ENCODE measurements at places on chromosomes 1 and 21. TPM values are rescaled to one million over a fixed set of nuclear protein-coding genes. Genes with fewer than 3 reads are reported as not detected.

The POU3F1 gene
- not detected for total RNA-seq

- H3K27me3 ChIP-seq: no peaks in the 10 kb centered on the region
- DNase-seq: no peak
- peaks cover 8% of the 10 kb centered on the region for H3K4me1 ChIP-seq
- H3K27ac ChIP-seq: no peak overlapping the region
- H3K36me3 ChIP-seq: no peaks in the 10 kb centered on the region
- H3K4me3 ChIP-seq: no peak overlapping the region
Observed at GRCh38 chr1:78996791-78997190, 9.7 kb downstream of the ADGRL4 start.

GRCh38 chr21:15199414-15200383 lies 134.9 kb upstream of the NRIP1 start:
- H3K4me3 ChIP-seq: no peak overlapping the region
- H3K27ac ChIP-seq: no peak overlapping the region
- H3K4me1 ChIP-seq: no peaks in the 10 kb centered on the region

DNA sequence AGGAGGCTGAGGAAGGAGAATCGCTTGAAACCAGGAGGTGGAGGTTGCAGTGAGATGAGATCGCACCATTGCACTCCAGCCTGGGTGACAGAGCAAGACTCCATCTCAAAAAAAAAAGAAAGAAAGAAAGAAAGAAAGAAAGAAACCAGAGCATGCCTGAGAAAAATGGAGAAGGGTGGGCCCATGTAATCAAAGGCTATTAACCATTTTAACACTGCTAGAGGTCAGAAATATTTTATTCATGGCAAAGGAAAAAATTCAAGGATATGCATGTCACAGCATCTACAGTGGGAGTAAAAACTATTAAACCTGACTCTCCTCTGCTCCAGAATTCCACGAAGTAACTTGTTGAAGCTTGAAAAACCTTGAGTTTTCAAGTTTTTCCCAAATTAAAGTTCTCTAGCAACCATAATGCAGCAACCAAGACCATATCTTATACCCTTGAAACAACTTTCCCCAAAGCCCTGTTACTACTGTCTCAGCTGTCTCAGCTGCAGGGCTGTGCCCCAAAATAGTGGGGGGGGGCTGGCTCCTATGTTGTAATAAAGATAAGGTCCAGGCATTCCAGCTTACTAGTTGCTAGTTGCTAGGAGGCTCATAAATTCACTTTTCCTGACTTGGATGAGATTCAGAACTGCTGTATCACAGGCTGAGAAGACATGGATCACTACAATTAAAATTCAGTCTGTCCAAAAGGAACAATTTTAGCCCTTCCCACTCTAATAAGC lies 112.9 kb upstream of the SOD1 start:
- H3K4me1 ChIP-seq: no peaks in the 10 kb centered on the region
- H3K27ac ChIP-seq: no peak overlapping the region
- H3K27me3 ChIP-seq: no peaks in the 10 kb centered on the region
- no peak overlapping the region for H3K4me3 ChIP-seq
- H3K36me3 ChIP-seq: no peaks in the 10 kb centered on the region

The RPS27 gene
- total RNA-seq: 1,120 TPM

GRCh38 chr1:83702356-83702755 lies 296.6 kb downstream of the TTLL7 start:
- no peak overlapping the region for H3K27ac ChIP-seq
- DNase-seq: no peak
- H3K4me1 ChIP-seq: no peaks in the 10 kb centered on the region
- H3K36me3 ChIP-seq: no peaks in the 10 kb centered on the region
- no peak overlapping the region for H3K4me3 ChIP-seq
- H3K27me3 ChIP-seq: no peaks in the 10 kb centered on the region

DNA sequence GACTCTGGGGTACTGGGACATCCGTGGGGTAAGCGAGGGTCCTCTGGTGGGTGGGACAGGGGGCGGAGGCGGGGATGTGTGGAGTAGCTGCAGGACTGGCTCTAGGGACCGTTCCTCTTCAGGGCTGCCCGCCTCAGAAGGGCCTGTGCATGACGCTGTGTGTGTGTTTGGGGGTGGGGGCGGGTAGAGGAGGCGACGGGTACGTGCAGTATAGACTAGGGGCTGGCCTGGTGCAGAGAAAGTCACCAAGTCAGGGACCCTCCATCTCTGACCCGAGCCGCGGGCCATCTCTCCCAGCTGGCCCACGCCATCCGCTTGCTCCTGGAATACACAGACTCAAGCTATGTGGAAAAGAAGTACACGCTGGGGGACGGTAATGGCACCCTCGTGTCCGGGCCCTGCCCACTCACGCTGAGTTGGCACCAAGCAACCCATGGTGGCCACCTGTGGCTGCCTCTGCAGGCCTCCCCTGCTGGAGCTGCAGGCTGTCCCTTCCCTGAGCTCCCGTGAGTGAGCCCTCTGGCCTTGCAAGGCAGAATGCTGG lies 342 bp downstream of the GSTM5 start:
- H3K36me3 ChIP-seq: no peaks in the 10 kb centered on the region
- no peaks in the 10 kb centered on the region for H3K27me3 ChIP-seq
- H3K27ac ChIP-seq: no peak overlapping the region
- H3K4me1 ChIP-seq: no peaks in the 10 kb centered on the region
- no peak for DNase-seq

- H3K27me3 ChIP-seq: no peaks in the 10 kb centered on the region
- H3K4me1 ChIP-seq: no peaks in the 10 kb centered on the region
- H3K36me3 ChIP-seq: no peaks in the 10 kb centered on the region
- no peak overlapping the region for H3K4me3 ChIP-seq
Observed at GRCh38 chr1:57772580-57773195, 348.8 kb upstream of the DAB1 start.

The FCRL6 gene
- not detected for total RNA-seq

DNA sequence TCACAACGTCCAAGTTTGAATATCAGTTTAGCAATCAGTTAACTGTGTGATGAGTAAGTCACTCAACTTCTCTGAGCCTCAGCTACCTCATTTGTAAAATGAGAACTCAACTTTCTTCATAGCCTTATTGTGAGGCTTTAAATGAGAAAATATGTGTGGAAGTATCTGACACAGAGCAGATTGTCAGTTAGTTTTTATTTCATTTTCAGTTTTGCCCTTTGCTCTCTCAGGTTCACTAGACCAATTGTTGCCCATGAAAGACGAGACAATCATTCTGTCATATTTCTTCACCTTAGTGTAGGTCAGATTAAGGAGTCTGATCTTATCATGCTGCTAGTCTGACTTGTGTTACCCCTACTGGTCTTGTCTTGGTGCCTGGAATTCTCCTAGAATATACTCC lies 232.8 kb upstream of the PTBP2 start:
- H3K4me3 ChIP-seq: no peak overlapping the region
- no peak for DNase-seq
- H3K27me3 ChIP-seq: no peaks in the 10 kb centered on the region
- no peak overlapping the region for H3K27ac ChIP-seq

DNA sequence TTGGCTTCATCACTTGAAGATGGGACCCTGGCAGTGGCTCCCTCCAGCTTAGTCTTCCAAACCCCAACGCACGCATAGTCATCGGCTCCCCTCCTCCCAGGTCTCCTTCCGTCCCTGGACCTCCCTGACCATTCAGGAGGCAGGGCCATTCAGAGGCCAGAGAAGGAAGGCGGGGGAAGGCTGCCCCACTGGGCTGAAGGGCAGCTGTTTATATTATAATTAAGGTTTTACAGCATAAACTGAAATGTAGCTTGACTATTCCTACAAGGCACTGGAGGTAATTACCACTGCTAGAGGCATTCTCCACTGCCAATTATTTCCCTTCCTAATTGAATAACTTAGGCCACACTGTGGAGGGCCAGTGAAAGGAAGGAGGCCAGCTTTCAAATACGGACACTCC lies 170.6 kb upstream of the PROX1 start:
- no peaks in the 10 kb centered on the region for H3K36me3 ChIP-seq
- H3K27me3 ChIP-seq: no peaks in the 10 kb centered on the region
- no peak overlapping the region for H3K4me3 ChIP-seq
- no peak overlapping the region for H3K27ac ChIP-seq

GRCh38 chr1:226634166-226634588 lies 85.6 kb downstream of the STUM start:
- no peaks in the 10 kb centered on the region for H3K4me1 ChIP-seq
- no peak overlapping the region for H3K27ac ChIP-seq
- H3K4me3 ChIP-seq: no peak overlapping the region
- peak; percentile 60 for DNase-seq
- peaks cover 10% of the 10 kb centered on the region for H3K36me3 ChIP-seq

GRCh38 chr1:9687120-9687873 lies 35.8 kb downstream of the PIK3CD start:
- peak overlapping the region; percentile 2 for H3K4me3 ChIP-seq
- peak; percentile 51 for DNase-seq
- H3K27me3 ChIP-seq: peaks cover 4% of the 10 kb centered on the region
- H3K27ac ChIP-seq: no peak overlapping the region
- H3K36me3 ChIP-seq: no peaks in the 10 kb centered on the region

DNA sequence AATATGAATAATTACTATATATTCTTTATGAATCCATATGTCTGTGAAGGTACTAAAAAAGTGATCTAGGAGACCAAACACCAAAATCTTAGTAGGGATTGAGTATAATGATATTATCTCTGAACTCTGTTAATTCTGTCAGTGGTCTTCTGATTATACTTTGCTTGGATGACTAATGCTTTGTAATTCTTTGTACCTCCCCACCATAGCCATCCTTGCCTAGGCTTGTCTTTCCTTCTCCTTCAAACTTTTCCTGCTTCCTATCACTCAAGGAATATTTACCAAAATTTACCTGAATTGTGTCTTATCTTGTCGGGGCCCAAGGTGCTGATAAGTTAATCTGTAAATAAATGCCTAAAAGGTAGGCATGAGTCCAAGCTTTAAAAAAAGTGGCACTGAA lies 845 bp upstream of the RGS5 start:
- peak overlapping the region; percentile 77 for H3K27ac ChIP-seq
- H3K36me3 ChIP-seq: no peaks in the 10 kb centered on the region
- H3K4me1 ChIP-seq: peaks cover 35% of the 10 kb centered on the region
- no peak overlapping the region for H3K4me3 ChIP-seq
- no peaks in the 10 kb centered on the region for H3K27me3 ChIP-seq

The C8B gene
- not detected for total RNA-seq

- H3K27me3 ChIP-seq: no peaks in the 10 kb centered on the region
- H3K4me3 ChIP-seq: no peak overlapping the region
- H3K27ac ChIP-seq: no peak overlapping the region
- peaks cover 31% of the 10 kb centered on the region for H3K4me1 ChIP-seq
Observed at GRCh38 chr1:204080163-204080903, 7.4 kb downstream of the SOX13 start.

The GSTM1 gene
- not detected for total RNA-seq

GRCh38 chr1:26482921-26483320 lies 10.7 kb downstream of the HMGN2 start:
- DNase-seq: no peak
- no peak overlapping the region for H3K4me3 ChIP-seq
- no peaks in the 10 kb centered on the region for H3K27me3 ChIP-seq
- H3K36me3 ChIP-seq: no peaks in the 10 kb centered on the region
- H3K27ac ChIP-seq: no peak overlapping the region
- peaks cover 4% of the 10 kb centered on the region for H3K4me1 ChIP-seq

GRCh38 chr1:208731981-208732821 lies 488.0 kb upstream of the PLXNA2 start:
- no peaks in the 10 kb centered on the region for H3K4me1 ChIP-seq
- H3K36me3 ChIP-seq: no peaks in the 10 kb centered on the region
- DNase-seq: peak; percentile 40
- no peak overlapping the region for H3K4me3 ChIP-seq
- no peaks in the 10 kb centered on the region for H3K27me3 ChIP-seq
- H3K27ac ChIP-seq: no peak overlapping the region

DNA sequence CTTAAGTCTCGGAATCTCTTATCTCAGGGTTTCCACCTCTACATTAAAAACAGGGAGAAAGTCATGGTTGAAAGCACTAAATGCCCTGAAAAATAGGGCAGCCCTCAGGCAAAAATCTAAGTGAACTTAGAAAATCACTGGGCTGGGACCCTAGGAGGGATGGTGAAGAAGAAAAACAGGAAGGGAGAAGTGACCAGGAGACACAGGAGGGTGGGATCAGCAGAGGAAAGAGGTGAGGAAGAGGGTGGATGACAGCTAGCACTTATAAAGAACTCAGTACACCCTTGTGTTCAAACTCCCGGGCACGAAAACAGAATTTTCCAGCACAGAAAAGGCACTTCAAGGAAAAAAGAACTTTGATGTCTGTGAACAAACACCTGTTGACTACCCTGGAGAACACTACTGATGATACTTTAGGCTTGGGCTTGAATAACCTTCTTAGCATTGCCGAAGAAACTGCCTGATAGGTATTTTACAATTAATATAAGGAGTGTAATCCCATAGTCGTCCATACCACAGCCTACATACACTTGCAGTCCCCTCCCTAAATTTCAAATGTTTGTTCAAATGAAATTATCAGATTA lies 2.0 kb downstream of the CHML start:
- peaks cover 33% of the 10 kb centered on the region for H3K4me1 ChIP-seq

- H3K4me3 ChIP-seq: no peak overlapping the region
- no peak overlapping the region for H3K27ac ChIP-seq
- DNase-seq: no peak
- H3K4me1 ChIP-seq: no peaks in the 10 kb centered on the region
Observed at GRCh38 chr1:184820956-184821355, 66.3 kb upstream of the EDEM3 start.

DNA sequence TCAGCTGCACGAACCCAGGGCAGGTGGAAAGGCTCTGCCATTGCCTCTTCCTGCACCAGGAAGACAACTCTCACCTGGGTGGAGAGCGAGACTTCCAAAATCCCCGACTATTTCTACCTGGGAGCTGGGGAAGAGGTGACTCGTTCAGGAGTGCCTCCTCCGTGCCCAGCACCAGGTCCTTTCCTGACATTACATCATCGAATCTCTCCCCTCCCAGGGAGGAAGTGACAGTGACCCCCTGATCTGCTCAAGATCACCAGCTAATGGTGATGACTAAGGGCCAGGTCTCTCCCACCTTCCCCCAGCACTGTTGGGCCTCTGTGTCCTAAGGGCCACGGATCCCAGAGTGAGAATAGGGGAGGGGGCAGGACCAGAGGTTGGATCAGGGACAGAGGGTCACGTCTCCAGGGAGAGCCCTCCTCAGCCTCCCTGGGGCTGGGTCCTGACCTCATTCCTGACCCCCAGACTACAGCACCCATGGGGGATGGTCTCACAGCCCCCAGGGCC lies 6.8 kb downstream of the MEGF6 start:
- no peaks in the 10 kb centered on the region for H3K4me1 ChIP-seq
- H3K27ac ChIP-seq: no peak overlapping the region
- no peak overlapping the region for H3K4me3 ChIP-seq
- no peaks in the 10 kb centered on the region for H3K27me3 ChIP-seq
- no peak for DNase-seq

- no peaks in the 10 kb centered on the region for H3K27me3 ChIP-seq
- H3K4me3 ChIP-seq: no peak overlapping the region
- no peak for DNase-seq
Observed at GRCh38 chr1:19814244-19814661, 830 bp downstream of the RNF186 start.

The OLFML2B gene
- total RNA-seq: 0.51 TPM

DNA sequence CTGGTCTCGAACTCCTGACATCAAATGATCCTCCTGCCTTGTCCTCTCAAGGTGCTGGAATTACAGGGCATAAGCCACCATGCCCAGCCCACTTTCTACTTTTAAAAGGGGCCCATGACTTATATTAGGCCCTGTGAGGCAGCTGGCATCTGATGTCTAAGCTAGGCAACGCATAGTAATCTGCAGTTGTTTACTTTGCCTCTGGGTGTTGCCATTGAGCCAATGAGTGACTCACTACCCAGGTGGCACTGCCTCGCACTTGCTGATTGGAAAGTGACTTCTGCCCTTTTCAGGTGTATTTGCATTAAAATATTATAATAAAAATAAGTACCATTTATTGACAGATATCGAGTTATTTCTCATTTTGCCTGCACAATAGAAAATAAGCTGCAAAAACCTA lies 84.9 kb downstream of the KIF14 start:
- no peaks in the 10 kb centered on the region for H3K27me3 ChIP-seq
- H3K27ac ChIP-seq: no peak overlapping the region
- no peak overlapping the region for H3K4me3 ChIP-seq
- no peaks in the 10 kb centered on the region for H3K36me3 ChIP-seq
- no peaks in the 10 kb centered on the region for H3K4me1 ChIP-seq

The KLHDC7A gene
- not detected for total RNA-seq
